ENCODE measurements at places on chromosomes 7 and 10.

DNA sequence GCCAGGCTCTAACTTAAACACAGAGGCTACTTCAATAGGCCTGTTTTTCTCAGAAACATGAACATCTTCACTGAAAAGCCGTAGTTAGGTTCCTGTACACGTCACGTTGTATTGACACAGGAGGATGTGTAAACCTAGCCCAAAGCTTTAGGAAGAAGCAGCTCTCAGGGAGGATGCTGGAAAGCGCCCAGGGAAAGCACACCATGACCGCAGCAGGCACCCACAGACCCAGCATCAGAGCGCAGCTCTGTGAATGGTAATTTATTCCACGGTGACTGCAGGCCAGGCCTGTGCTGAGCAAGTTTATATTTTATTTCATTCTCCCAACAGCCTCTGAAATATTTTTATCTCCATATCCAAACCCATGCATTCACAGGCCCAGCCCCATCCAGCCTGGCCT is 51.1 kb downstream of the ASB13 start:
- no peak for DNase-seq

DNA sequence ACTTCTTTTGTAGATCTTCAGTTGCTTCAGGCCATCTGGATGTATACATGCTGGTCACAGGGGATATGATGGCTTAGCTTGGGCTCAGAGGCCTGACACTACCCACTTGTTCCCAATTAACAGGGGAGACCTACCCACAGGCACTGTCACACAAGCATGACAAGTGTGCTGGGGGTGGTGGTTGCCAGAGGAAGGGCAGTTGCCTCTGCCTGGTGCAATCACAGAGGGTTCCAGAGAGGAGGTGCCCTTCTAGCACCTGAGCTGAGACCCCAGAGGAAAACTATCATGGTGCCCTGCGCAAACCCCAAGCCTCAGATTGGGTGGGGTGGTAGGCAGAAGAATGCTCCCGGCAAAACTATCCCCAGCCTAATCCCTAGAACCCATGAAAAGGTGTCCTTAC is 65.6 kb upstream of the NANOS1 start:
- no peak for DNase-seq

DNA sequence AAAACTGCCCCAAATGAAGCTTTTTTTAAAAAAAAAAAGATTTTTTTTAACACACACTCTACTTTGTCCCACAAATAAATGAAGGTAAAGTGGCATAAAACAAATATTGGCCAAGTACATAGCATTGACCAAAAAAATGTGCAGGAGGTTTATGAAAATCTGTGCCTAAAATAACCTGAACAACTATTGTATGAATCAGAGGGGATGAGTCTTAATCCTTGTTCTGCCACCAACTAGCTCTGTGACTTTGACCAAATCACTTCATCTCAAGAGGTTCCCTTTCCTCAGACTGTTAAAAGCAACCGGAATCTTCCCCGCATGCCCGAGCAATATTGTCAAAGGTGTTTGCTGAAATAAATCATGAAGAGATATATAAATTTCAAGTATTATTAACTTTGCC is 150.4 kb upstream of the NEBL start:
- no peak for DNase-seq

GRCh38 chr10:64036321-64036930 is 515.2 kb downstream of the REEP3 start:
- DNase-seq, result no peak

- no peak for DNase-seq
These were observed 100.0 kb downstream of the INPP5A start for GRCh38 chr10:132637477-132638129.

DNA sequence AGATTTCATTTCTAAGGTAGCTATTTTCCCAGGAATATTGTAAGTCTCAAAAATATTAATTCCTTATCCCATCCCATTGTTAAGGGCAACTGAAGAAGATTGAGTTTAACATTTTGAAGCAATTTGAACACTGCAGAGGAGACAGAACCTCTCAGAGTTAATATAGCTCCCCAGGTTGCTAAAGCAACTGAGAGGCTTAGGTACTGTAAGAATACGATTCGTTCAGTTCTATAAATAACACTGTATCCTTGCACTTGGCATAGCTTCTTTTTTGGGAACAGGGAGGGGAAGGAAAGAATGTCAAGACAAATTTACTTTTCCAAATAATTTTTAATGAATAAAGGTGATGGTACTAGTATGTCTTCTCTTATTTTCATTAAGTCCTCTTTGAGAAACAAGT is 658.4 kb upstream of the CELF2 start:
- DNase-seq, result no peak

Data from activated CD8-positive, alpha-beta memory T cell treated with anti-CD3 and anti-CD28 coated beads, Interleukin-2, amount 50 U/mL, for 48 hours (primary cell).